ENCODE measurements at places on chromosomes 4 and X.

DNA sequence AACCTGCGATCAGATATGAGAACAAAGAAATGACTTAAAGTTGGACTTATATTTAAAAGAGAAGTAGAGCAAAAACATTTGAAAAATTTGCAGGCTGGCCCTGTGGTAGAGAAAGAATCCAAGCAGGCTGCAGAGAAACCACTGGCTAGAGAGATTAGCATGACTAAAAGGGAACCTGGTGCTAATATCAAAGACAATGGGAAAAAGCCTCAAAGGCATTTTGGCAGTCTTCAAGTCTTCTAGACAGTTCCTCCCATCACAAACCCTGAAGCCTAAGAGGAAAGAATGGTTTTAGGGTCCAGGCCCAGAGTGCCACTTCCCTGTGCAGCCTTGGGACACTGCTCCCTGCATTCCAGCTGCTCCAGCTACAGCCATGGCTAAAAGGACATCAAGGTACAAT, 33.4 kb downstream of the KCTD8 start:
- no peak for DNase-seq

- DNase-seq, result no peak
These were observed 18.0 kb downstream of the FAM9A start for GRCh38 chrX:8783097-8783713.

DNA sequence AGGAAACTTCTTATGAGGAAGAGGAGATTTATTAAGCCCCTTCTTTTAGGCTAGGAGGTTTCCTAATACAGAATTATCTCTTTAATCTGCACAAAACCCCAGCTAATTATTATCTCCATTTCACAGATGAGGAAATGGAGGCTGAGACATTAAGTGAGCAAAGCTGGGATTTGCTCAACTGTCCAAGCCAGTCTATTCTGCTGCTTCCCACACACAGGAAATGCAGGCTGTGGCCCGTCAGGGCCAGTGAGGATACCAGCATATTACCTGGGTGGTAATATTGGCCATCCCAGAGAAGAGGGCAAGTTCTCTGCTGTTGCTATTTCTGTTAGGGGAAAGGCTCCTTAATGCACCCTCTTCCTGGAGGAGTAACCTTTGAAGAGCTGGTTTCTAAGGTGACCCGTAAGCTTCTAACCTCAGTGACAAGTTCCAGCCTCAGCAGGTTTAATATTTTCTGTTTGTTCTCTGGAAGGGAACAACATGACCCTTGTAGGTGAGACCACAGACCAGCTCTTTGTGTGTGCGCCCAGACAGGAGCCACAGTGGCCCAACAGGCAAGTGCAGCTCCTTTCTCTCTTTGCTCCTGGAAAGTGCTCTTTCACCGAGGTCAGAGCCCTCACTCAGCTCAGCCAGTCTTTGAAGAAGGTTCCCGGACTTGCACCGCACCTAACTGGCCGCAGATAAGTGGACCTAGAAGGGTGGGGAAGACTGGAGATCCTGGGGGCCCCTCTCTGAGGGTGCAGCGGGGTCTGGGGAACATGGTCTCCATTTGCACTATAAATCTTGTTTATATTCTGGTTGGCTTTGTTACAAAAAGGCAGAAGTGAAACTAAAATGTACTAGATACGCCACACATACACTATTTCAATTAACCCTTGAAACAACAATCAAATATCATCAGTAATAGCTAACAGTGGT, 35.5 kb downstream of the TBC1D9 start:
- no peak for DNase-seq

GRCh38 chr4:629636-629914, 4.2 kb downstream of the PDE6B start:
- DNase-seq, result no peak

- no peak for DNase-seq
These were observed 8.5 kb upstream of the ARMCX2 start for GRCh38 chrX:101668143-101668542.

DNA sequence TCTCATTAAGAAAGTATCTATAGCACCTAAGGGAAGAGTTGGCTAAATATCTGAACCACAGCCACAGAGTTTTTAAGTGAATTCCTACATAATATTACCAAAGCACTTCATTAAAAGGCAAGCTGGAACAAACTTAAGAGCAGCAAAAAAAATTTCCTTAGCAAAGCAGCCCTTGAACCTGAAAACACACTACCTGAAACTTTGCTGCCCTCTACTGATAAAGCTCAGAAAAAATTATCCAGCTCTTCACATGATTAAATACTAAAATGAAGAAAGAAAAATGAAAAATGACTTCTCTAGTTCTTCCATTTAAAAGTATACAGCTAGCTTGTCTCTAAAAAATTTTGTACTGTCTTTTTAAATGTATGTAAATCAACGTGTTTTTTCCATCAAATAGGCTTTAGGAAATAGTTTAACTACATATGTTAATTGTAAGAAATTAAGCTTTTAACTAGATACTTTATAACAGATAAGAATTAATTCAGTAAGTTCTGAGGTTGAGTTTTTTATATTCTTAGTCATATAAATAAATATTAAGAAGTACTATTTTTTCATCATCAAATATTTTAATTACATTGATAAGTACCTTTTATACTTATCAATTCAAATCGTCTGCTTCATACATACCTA, 156.1 kb downstream of the STPG2 start:
- DNase-seq, result no peak

- no peak for DNase-seq
These were observed 755 bp downstream of the ANKRD17 start for GRCh38 chr4:73257651-73258435.

DNA sequence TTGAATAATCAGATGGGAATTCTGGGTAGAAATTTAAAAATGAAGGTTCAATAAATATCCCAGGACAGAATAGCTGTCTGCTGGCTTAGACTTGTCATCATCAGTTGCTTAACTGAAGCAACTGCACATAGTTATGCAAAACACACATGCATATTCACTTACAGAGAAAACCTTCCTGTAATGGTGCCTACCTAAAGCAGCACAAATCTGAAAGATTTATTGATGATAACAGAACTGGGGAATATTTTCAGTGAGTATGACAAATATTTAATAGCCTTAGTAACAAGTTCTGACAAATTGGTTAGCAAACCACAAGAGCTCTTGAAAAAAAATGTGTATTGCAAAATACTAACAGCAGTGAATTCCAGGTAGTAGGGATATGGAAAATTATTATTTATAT, 606.8 kb upstream of the BOD1L1 start:
- no peak for DNase-seq

DNA sequence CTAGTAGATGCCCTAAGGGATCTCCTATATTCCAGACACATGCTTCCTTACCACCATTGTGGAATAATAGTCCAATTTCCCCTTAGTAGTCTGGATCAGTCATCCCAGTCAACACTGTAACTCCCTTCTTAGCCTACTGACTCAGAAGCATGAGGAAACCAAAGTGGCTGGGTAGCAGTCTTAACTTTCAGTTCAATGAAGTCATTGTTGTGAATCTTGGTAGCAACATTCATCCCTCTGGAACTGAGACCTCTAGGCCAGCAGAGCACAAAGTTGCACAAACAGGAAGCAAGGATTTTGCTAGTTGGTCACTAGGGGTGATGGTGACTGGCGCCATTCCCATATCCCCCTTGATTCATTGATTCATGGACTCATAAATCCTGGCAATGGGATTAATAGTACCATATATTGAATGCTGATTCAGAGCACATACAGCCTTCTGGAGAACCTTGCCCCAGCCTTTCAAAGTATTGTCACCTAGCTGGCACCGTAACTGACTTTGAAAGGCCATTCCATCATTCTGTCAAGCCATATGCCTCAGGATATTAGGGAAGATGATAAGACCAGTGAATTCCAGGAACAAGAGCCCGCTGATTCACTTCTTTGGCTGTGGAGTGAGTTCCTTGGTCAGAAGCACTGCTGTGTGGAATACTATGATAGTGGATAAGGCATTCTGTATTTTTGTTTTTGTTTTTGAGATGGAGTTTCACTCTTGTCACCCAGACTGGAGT, 19.7 kb upstream of the GPAT3 start:
- no peak for DNase-seq

- no peak for DNase-seq
These were observed 32.3 kb downstream of the SH3RF1 start for GRCh38 chr4:169238445-169238844.

DNA sequence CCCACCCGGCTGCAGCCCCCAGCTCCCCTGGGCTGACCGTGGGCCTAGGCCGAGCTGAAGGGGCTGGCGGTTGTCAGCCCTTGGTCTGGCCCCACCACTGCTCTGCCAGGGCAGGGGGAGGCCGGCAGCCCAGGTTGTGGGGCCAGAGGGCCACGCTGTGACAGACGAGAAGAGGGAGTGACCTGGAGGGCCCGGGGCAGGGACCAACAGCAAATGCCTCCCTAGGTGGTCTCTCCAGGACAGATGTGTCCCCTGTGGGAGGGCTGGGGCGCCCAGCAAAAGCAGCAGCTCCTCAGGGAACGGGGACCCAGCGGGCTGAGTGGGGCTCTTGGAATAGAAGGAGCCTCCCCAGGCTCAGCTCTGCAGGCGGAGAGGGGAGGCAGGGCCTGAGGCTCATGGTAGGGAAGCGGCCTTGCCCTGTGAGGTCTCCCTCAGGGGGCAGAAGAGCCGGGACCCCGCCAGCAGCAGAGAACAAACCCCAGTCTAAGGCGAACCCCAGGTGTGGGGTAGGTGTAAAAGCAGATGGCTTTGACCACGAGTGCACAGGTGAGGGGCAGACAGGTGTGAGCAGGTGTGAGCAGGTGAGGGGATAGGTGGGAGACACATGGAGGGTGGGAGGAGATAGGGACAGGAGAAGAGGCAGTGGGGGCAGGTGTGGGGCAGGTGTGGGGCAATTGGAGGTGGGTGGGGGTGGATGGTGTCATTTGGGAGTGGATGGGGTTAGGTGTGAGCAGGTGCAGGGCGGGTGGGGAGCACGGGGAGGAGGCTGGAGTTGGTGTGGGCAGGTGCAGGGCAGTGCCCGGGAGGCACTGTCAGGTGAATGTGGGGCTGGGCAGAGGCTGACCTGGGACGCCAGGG, 34.1 kb upstream of the SPON2 start:
- DNase-seq, result peak; percentile 56

- DNase-seq, result no peak
These were observed 379.1 kb upstream of the TEX13C start for GRCh38 chrX:124940531-124940930.

DNA sequence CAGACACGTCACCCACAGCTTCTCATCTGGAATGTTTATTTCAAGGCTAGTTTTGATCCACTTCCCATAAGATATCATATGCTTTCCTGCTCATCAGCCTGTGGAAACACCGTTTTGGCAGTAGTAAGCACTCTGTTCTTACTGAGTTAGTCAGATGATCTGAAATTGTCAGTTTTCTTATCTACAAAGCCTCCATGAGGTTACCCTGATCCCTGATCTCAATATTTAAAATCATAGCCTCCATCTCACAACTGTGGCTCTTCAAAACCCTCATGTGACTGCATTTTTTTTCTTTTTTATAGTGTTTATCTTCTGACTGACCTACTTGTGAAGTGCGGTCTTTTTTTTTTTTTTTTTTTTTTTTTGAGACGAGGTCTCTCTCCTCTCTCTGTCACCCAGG, 22.7 kb downstream of the BST1 start:
- no peak for DNase-seq

DNA sequence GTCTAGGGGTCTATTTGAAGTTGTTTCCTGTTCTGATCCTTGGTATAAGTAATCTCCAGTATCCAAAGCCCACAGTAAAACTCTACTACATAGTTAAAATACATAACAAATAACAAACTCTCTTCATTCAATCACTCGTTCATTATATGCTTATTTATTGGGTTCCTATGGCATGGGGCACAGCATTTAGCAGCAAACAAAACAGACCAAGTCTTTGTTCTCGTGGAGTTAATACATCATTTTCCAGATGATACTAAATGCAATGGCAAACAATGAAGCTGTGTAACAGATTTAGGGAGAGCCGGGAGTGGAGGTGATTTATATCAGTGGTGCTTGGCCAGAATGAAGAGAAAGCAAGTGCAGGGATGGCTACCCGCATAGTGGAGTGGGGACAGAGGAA, 36.6 kb upstream of the SPARCL1 start:
- DNase-seq, result no peak

GRCh38 chr4:101355246-101355645, 7.9 kb upstream of the PPP3CA start:
- no peak for DNase-seq

DNA sequence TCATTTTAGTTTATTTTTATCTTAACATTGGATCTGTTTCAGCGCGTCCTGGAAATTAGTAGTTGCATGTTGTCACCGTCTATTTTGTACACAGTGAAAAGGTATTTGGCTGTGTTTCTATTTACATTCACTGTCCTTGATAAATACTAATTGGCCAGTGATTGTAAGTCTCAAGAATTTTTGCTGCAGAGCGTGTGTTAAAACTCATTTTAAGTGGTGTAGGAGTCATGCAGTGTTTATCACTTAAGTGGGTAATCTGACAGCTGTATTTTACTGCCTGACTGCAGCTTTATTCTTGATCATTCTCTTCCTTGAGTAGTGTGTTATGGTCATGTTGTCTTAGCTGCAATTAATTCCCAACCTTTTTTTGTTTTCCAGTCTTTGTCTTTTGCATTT, 9.8 kb downstream of the GUCY1A1 start:
- DNase-seq, result no peak

DNA sequence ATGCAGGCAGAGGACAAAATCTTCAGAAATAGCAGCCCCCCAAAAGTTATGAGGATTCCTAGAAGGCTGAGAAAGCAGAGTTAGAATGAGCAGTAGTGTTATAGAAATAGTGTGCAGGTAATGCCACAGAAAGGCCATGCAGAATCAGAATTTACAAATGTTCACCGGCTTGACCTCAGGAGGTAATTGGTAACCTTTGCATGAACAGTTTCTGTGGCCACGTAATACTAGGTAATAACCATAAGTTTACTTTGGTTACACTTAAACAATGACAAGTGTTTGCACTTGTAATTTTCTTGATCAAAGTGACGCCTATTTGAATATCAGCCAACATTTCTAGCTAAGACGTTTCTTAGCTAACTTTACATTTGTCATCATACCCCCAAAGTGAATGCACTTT, 393.6 kb downstream of the GPAT3 start:
- no peak for DNase-seq

DNA sequence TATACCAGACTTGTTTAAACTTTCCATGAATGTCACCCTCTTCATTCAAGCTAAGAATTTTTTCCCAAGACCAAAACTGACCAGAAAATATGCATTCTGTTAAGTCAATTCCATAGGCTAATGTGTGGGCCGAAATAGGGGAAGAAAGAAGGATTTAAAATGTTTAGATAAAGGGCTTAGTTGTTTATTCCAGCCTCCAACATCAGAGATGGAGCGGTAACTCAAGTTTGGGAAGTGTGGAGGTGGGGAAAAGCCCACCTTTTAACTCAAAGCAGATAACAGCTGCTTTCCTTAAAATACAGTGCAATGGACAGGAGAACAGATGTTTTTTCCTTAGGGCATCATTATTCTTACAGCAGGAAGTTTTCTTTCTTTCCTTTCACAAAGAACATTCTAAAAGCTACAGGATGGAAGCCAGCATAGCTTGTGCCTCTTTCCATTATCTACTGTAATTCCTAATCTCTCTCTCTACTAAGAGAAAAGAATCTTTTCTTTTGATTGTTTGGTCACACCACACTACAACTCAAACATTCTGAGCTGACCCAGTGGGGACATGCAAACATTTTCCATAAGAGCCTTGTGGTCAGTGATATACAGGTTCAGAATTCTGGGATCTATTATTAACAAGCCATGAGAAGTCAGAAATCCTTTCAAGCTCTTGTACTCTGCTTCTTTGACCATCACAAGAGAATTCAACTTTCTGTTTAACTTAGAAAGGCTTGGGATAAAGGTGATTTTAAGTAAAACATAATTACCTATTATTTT, 101.6 kb downstream of the PDE5A start:
- no peak for DNase-seq

Data from sciatic nerve (tissue), 2 donors.